ENCODE measurements at places on chromosomes 2 and 18.

- DNase-seq, result no peak
These were observed 383.0 kb upstream of the DCC start for GRCh38 chr18:51957001-51957400.

DNA sequence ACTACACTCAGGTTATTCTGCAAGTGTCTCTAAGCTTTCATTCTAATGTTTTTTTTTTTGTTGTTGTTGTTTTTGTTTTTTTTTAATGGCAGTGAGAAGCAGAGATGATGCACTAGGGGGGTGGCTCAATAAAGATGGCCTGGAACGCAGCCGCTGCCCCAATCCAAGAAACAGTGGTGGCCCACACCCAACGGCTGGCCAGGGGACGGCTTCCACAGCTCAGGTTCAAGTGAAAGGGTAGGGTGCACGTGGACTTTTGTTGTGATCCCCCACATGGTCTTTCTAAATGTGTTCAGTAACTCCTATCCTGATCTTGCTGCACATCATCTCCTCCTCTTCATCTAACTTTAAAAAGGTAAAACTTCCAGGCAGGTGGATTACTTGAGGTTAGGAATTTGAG is 190.1 kb downstream of the NDUFA10 start:
- no peak for DNase-seq

- no peak for DNase-seq
These were observed 790.9 kb downstream of the TMEM182 start for GRCh38 chr2:103552775-103553174.

- DNase-seq, result no peak
These were observed 172.8 kb upstream of the SESTD1 start for GRCh38 chr2:179437430-179437829.

- DNase-seq, result no peak
These were observed 7.3 kb downstream of the IL36G start for GRCh38 chr2:112985090-112985489.

GRCh38 chr2:122166820-122167219 is 411.4 kb downstream of the TSN start:
- DNase-seq, result no peak

GRCh38 chr2:8685697-8686358 is 4.0 kb downstream of the ID2 start:
- peak; percentile 47 for DNase-seq

GRCh38 chr2:42942214-42942989 is 150.0 kb upstream of the HAAO start:
- no peak for DNase-seq

GRCh38 chr2:188979187-188980114 is 5.3 kb downstream of the COL3A1 start:
- no peak for DNase-seq

DNA sequence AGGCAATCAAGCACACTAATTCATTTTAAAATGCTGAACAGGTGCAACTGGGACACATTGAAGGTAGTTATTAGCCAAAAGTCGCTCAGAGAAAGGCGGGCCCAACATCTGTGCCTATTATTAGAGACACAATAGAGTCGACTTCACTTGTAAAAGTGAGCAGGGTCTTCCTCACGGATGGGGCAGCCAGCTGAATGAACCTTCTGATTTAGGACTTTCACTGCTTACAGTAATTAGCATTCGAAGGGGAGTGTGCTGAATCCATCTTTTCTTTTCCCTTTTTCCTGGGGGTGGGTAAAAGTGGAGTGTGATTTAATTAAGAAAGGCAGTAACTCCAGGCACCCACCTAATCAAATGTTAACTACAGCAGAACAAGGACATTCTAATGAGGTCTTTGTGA is 677.7 kb downstream of the DCDC2C start:
- DNase-seq, result no peak

- no peak for DNase-seq
These were observed 14.0 kb upstream of the DUSP2 start for GRCh38 chr2:96159084-96159830.

GRCh38 chr2:112722816-112723546 is 2.2 kb downstream of the NT5DC4 start:
- DNase-seq, result no peak

- DNase-seq, result no peak
These were observed 585.9 kb downstream of the ZEB2 start for GRCh38 chr2:143933946-143934569.

DNA sequence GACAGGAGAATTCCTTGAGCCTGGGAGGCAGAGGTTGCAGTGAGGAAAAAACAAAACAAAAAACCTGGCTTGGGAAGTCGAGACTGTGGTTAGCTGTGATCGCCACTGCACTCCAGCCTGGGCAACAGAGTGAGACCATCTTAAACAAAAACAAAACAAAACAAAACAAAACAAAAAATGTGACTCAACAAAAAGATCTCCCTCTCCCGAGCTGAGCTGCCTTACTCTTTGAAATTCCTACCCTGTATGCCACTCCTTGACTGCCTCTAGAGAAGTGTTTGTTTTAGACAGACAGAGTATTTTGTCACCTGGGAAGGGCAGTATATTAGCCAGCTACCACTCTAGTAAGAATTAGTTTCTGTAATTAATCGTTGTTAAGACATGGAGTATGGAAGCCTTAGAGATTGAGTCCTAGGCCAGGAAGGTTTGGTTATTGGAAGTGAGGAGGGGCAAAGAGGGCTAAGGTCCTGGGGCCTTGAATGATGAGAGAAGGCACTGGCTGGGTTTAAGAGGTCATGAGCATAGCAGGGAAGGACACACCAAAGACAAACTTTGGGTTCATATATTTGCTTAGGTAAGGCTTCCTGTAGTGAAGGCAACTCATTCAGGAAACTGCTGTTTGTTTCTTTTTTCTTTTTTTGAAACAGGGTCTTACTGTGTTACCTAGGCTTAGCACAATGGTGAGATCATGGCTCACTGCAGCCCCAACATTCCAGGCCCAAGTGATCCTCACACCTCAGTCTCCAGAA is 56.0 kb downstream of the HAUS1 start:
- no peak for DNase-seq

DNA sequence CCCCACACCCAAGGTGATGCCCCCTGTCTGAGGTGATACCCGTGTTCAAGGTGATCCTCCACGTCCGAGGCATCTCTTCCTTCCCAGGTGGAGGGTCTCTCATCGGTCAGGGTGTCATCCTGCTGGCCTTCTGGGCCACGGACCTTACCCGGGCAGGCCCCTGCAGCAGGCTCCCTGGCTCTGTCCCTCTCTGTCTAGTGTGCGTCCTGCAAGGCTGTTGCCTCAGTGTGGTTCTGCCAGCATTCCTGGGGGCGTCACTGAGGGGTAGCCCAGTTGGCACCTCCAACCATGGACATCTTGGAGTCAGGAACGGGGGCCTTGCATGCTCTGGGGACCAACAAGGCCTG is 5.6 kb upstream of the PER2 start:
- no peak for DNase-seq

- DNase-seq, result no peak
These were observed 270.4 kb downstream of the FIGN start for GRCh38 chr2:163465440-163465839.

DNA sequence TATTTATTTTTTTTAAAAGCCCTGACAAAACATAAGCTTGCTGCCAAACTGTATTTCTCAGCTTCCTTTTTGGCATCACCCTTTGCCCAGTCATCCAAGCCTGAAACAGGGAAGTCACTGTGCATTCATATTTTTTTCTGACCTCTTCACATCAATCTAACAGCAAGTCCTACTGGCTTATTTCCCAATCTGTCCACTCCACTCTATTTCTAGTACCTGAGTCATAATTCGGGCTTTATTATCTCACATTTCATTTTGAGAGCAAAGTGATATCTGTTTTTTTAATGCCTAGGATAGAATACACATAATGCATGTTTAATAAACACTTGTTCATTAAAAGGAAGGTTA is 5.1 kb downstream of the HNMT start:
- peak; percentile 92 for DNase-seq

DNA sequence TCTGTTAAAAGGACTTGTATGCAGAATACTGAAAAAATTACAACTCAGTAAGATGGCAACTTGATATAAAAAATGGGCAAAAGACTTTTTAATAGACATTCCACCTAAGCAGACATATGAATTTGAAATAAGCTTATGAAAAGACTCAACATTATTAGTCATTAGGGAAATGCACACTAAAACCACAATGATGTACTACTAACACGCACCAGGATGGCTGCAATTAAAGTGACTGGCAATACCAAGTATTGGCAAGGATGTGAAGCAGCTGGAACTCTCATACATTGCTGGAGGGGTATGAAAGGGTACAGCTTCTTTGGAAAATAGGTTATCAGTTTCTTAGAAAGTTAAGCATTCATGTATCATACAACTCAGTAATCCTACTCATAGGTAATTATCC is 3.2 kb upstream of the ENOSF1 start:
- DNase-seq, result peak; percentile 45

DNA sequence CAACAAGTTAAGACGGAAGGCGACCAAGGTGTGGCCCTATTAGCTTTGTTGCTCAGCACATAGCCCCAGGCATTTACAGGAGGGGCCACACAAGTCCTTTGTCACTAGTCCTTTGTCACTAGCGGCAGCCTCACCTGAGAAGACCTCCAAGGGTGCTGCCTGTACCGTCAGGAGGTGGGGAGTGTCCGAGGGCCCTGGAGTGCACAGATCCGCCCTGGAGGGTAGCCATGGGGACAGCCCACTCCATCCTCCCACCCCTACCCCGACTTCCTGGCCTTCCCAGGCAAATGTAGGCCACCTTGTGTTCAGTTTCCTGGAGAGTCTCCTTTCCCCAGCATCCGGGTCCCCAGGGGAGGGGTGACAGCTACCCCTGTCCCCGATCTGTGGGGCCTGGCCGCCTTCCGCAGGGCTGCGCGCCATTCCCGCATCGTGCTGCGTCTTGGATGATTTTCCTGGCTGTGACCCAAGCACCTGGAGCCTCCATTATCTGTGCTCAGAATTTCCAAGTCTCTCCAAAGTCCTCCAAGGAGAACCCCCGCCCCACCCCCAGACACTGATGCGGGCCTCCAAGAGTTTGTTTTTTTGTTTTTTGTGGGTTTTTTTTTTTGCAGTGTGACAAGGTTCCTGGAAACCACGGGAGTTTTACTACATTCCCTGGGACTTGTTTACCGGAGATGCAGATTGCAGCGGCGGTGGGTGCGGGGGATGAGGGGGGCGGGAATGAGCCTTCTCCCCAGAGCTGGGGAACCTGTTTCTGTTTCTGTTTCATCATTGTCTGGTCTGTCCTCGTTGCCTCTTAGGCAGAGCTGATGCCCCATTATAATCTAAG is 28.6 kb downstream of the TEX44 start:
- DNase-seq, result no peak

GRCh38 chr18:28725876-28726275 is 548.9 kb upstream of the CDH2 start:
- peak; percentile 62 for DNase-seq

DNA sequence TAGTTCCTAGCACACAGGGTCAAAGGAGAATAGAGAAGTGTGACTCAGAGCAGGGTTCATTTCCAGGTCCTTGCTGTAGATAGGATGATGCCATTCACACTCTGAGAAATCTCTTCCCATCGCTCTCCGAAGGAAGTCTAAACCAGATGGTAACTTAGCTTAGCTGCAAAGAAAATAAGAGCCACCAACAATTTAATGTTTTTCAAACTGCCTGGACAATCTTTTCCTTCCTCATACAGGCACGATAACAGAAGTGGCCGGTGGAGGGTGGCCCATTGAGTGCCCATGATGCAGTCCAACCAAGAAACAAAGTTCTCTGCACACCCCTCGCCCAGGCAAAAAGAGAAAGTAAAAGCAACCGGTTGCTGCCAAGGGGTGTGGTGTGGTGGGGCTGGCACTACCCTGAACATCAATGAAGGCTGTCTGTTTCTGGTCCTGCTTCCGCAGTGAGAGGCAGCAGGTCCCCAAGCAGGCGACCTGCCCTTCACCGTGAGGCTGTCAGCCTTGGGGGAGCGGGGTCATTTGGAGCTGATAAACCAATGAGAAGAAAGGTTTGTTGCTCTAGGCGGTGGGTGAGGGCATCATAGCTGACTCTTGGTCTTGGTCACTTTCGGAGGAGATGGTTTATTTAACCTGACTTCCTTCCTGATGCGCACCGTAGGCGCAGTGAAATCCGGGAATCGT is 105.6 kb upstream of the CD302 start:
- DNase-seq, result no peak

DNA sequence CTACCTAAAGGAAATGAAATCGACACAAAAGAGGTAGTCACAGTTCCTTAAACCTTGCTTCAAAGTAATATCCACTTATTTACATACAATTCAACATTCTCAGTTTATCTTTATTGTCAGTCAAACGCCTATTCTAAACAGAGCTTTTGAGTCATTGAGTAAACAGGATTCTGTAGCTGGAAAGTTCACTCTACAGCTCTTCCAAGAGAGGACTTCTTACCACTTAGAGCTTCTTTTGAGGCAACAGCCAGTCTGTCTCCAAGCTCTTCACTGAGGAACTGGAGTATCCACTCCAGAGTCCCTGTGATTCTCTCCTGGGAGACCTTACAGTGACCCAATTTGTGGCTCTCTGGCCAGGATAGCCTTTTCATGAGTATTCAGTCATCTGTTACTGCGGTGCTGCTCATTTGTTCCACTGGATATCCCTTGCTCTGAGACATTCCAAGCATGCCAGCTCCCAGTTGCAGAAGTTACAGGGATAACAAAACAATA is 210.9 kb upstream of the OSR1 start:
- no peak for DNase-seq

GRCh38 chr18:47758000-47758399 is 172.5 kb downstream of the SMAD2 start:
- DNase-seq, result no peak

GRCh38 chr2:233964581-233964980 is 47.4 kb downstream of the TRPM8 start:
- no peak for DNase-seq

DNA sequence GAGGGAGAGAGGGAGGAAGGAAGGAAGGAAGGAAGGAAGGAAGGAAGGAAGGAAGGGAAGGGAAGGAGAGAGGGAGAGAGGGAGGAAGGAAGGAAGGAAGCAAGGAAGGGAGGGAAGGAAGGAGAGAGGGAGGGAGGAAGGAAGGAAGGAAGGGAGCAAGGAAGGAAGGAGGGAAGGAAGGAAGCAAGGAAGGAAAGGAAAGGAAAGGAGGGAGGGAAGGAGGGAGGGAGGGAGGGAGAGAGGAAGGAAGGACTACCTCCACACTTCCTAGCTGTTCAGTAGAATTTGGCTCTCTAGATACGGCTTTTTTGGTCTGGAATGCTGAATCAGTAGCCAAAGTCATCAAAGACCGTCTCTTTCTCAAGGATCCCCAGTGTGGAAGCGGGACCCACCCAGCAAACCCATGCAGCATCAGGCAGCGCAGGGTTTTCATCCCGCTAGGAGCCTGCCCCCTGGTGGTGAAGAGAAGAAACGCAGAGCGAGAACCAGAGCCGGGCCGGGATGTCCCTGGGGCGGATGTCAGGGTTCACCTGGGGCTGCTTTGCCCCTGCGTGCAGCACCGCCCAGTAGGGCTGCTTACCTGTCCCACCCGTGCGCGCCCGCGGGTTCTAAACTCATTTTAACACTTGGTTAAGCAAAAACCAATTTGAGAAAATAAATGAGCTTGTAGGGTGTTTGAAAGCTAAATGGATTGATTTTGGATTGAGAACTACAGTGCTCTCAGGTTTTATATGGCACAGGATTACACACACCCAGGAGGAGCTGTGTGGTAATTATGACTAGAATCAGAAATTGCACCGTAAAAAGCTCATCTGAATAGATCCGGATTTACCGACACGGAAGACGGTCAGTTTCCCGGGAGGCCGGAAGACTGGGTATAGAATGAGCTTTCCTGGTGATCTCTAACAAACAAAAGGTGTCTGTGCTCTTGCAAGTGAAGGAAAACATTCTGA is 48.1 kb upstream of the ARL4C start:
- DNase-seq, result peak; percentile 68

- no peak for DNase-seq
These were observed 100.6 kb downstream of the ANTXR1 start for GRCh38 chr2:69113627-69114026.
